ENCODE measurements at places on chromosomes 12 and 14. TPM values are rescaled to one million over a fixed set of nuclear protein-coding genes. Genes with fewer than 3 reads are reported as not detected.

GRCh38 chr14:50871914-50872732 is at the start of gene ABHD12B:
Gene ABHD12B, plus strand, starts transcription at chr14:50872053. Its CDS starts 122 bp downstream, at chr14:50872175.
- no peaks in the 10 kb centered on the region for H3K4me1 ChIP-seq
- peak within 1 kb of the TSS; percentile 53 for H3K4me3 ChIP-seq
- H3K27me3 ChIP-seq = no peaks in the 10 kb centered on the region
- H3K27ac ChIP-seq = no peak within 1 kb of the TSS

DNA sequence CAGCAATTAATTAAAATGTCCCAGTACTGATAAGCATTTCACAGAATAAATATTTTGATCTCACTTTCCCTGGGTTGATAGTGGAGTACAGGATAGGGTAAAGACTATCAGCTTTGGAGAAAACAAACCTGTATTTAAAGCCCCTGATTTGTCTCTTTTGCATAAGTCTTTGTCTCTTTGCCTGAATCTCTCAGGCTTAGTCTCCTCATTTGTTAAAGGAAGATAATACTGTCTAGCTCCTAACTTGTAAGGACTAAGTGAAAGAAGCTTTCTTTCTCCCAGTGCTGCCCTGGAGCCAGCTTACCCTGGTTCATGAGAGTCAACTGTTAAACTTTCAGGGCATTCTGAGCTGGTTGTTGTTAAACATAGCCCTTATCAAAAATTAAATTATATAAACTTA is 5.5 kb upstream of the NR1H4 start:
- DNase-seq = no peak
- no peak overlapping the region for H3K4me3 ChIP-seq
- H3K36me3 ChIP-seq = no peaks in the 10 kb centered on the region
- H3K27ac ChIP-seq = no peak overlapping the region
- no peaks in the 10 kb centered on the region for H3K27me3 ChIP-seq
- no peaks in the 10 kb centered on the region for H3K4me1 ChIP-seq

GRCh38 chr12:79690638-79691510 is at the start of gene PAWR:
Gene PAWR, minus strand, starts transcription at chr12:79690964. Its CDS starts 720 bp downstream, at chr12:79690244.
- no peaks in the 10 kb centered on the region for H3K4me1 ChIP-seq
- no peak for DNase-seq
- H3K27ac ChIP-seq = peak within 1 kb of the TSS; percentile 93
- H3K36me3 ChIP-seq = no peaks in the 10 kb centered on the region

DNA sequence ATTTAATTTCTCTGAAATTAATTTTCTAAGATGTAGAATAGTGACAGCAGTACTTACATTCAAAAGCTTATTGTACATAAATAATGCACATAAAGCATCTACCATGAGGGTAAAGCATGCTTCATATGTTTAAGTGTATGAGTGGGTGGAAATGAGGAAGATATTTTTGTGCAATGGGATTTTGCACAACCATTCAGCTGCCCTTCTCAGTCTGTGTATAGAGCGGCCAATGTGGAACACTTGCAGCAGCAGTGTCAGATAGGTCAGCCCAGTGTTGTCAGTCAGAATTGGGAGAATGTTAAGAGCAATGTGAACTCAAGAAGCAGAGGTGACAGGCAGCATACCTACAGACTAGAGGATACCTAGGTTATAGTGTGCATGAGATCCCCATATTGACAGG is 72.5 kb upstream of the ATP2B1 start:
- H3K36me3 ChIP-seq = no peaks in the 10 kb centered on the region
- H3K4me3 ChIP-seq = no peak overlapping the region

- H3K36me3 ChIP-seq = no peaks in the 10 kb centered on the region
- H3K4me3 ChIP-seq = no peak overlapping the region
- no peaks in the 10 kb centered on the region for H3K27me3 ChIP-seq
- H3K27ac ChIP-seq = no peak overlapping the region
- no peaks in the 10 kb centered on the region for H3K4me1 ChIP-seq
Measured at GRCh38 chr12:65670775-65671174, 153.5 kb upstream of the HMGA2 start.

GRCh38 chr12:1628666-1629337 is at the start of gene WNT5B:
Gene WNT5B, plus strand, starts transcription at chr12:1629231. Its CDS starts 2,124 bp downstream, at chr12:1631355.
- H3K27me3 ChIP-seq = no peaks in the 10 kb centered on the region
- H3K4me3 ChIP-seq = peak within 1 kb of the TSS; percentile 47
- H3K36me3 ChIP-seq = no peaks in the 10 kb centered on the region
- DNase-seq = no peak
- no peak within 1 kb of the TSS for H3K27ac ChIP-seq

- no peaks in the 10 kb centered on the region for H3K27me3 ChIP-seq
- H3K27ac ChIP-seq = no peak overlapping the region
- H3K4me3 ChIP-seq = no peak overlapping the region
- H3K36me3 ChIP-seq = peaks cover 27% of the 10 kb centered on the region
- DNase-seq = no peak
Measured at GRCh38 chr12:105218434-105218833, 17.5 kb downstream of the APPL2 start.

DNA sequence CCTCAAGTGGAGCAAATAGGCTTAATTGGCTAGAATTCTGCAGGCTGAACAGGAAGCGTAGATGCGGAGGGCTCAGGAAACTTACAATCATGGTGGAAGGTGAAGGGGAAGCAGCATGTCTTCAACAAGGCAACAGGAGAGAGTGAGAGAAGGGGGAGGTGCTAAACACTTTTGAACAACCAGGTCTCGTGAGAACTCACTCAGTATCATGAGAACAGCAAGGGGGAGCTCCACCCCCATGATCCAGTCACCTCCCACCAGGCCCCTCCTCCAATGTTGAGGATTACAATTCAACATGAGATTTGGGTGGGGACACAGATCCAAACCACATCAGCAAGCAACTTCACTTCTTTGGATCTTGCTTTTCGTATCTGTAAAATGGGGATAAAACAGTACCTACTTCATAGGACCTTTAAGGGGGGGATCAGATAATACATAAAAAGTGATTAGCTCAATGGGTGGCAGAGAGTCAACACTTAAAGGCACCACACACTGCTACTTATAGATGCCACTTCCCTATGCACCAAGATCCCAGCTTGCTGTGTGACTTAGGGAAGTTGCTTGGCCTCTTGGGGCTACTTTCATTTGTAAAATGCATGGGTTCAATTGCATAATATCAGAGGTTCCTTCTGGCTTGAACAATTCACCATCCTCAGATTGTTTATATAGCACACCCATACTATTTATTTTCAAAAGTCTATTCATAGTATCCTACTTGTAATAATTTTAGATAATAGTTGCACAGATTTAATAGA is 184.8 kb upstream of the RPH3A start:
- no peaks in the 10 kb centered on the region for H3K27me3 ChIP-seq
- DNase-seq = no peak
- no peak overlapping the region for H3K27ac ChIP-seq
- no peaks in the 10 kb centered on the region for H3K4me1 ChIP-seq
- H3K36me3 ChIP-seq = no peaks in the 10 kb centered on the region

GRCh38 chr12:80847575-80847974 is 90.2 kb downstream of the LIN7A start:
- no peaks in the 10 kb centered on the region for H3K4me1 ChIP-seq
- H3K36me3 ChIP-seq = no peaks in the 10 kb centered on the region

The ANO4 gene
- total RNA-seq = 0.11 TPM

DNA sequence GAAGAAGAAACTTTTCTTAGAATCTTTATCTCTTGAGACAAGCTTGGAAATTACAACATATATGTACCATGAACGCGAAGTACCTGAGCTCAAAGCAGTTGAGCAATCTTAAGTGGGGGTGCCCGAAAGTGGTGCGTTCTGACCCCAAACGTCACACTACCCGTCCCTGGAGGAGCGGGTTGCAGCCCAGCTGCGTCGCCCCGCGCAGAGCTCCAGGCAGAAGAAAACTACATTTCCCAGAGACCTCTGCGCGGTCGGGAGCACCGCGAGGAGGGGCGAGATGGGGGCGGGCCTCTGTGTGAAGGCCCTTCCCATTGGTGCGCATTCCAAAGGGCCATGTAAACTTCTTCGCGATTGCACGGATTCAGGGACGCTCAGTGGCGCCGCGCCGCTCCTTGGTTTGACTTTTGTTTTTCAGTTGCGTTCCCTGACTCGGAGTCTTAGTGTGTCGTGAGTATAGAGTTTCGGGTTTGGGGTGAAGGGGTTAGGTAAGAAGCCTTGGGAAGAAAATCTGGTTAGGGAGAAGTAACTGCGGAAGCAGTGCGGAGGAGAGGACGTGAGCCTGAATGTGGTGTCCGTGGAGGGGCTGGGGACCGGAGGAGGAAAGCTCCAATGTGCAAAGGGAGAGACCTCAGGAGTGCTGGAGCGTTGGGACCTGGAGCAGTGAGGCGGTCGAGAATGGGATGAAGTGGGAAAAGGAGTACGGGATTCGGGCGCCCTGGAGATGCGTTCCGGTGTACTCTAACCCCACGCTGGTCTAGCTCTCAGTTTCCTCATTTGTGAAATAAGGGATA is at the start of gene CCDC77:
TSS of gene CCDC77 (plus strand) at position 410 of the 794 bp plus-strand sequence. CDS start 7,740 bp downstream, outside the sequence.
- peak within 1 kb of the TSS; percentile 64 for H3K27ac ChIP-seq
- H3K4me3 ChIP-seq = peak within 1 kb of the TSS; percentile 77
- H3K36me3 ChIP-seq = no peaks in the 10 kb centered on the region

DNA sequence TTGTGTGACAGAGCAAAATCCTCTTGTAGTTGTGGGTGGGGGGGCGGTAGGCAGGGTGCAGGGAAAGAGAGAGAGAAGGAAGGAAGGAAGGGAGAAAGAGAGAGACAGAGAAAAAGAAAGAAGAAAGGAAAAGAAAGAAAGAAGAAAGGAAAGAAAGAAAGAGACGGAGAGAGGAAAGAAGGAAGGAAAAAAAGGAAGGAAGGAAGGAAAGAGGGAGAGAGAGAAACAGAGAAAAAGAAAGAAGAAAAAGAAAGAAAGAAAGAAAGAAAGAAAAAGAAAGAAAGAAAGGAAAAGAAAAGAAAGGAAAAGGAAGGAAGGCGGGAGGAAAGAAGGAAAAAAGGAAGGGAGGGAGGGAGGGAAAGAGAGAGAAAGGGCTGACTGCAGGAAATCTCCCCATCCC is 17.6 kb upstream of the FAIM2 start:
- no peak overlapping the region for H3K27ac ChIP-seq
- H3K27me3 ChIP-seq = no peaks in the 10 kb centered on the region
- H3K36me3 ChIP-seq = no peaks in the 10 kb centered on the region
- no peak overlapping the region for H3K4me3 ChIP-seq
- no peaks in the 10 kb centered on the region for H3K4me1 ChIP-seq

DNA sequence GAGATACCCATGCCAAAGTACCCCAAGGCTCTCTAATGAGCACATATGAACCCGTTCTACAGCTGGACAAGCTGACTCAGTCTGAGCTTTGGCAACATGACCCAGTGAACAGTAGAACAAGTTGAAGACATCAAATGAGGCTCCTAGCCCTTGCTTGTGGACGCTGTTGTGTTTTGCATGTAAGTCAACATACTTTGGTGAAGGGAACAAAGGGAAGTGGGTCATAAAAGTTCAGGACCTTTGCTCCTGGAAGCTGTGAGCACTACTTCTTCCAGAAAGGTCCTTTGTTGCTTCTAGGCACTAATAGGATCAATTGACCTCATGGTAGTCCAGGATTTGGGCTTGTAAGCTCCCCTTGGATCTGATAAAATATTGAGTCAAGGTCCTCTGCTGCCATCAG is 613.5 kb upstream of the TBX3 start:
- no peak for DNase-seq
- no peaks in the 10 kb centered on the region for H3K36me3 ChIP-seq
- no peak overlapping the region for H3K4me3 ChIP-seq
- no peak overlapping the region for H3K27ac ChIP-seq

DNA sequence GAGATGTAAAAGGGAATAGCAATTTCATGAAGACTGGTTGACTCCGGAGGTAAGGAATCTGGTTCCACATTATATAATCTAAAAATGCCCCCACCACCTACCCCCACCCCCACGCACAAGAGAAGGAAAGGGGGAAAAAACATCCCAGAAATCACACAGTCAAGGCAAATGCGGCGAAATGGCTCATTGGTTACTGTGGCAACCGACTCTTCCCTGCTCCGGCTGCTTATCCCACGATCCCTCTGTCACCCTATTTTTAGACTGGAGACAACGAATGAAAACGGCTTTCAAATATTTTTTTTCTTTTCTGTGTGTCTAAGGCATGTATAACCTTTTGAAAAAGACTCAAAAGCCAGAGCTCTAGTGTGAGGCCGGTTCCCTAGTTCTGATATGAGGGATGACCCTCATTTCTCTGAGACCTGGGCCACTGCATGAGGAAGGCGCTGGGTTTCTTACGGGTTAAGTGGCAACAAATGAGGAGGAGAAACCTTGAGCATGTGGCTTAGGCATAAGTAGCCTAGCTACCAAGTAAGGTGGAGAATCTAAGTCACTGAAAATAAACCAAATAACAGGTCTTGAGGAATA is 148.3 kb upstream of the GRIN2B start:
- no peak for DNase-seq
- H3K4me1 ChIP-seq = no peaks in the 10 kb centered on the region
- no peaks in the 10 kb centered on the region for H3K36me3 ChIP-seq
- no peak overlapping the region for H3K27ac ChIP-seq
- no peaks in the 10 kb centered on the region for H3K27me3 ChIP-seq

The PPFIBP1 gene
- 56.4 TPM for total RNA-seq

The GLI1 gene
- 2.8 TPM for total RNA-seq

The ANO2 gene
- 20.1 TPM for total RNA-seq

GRCh38 chr14:65159281-65160062 is 57.2 kb upstream of the MAX start:
- H3K27ac ChIP-seq = no peak overlapping the region
- no peaks in the 10 kb centered on the region for H3K36me3 ChIP-seq
- no peak overlapping the region for H3K4me3 ChIP-seq
- no peak for DNase-seq
- no peaks in the 10 kb centered on the region for H3K27me3 ChIP-seq
- no peaks in the 10 kb centered on the region for H3K4me1 ChIP-seq

The CMA1 gene
- total RNA-seq = not detected

DNA sequence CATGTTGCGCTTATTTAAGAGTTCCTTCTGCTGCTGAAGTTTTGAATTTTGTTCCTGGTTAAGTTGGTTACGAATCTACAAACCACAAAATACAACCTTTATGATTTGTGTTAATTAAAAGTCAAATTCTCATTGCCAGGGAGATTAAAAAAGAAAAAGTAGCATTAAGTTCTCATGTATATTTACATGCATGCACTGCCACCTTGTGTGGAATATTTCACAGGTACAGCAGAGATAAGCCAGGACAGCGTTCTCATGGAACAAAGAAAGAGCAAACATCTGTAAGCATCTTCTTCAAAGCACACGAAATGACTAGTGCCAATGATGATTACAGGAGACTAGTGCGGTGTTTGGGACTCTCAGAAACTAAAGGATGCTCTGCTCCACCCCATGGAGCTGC is 34.2 kb downstream of the ZFYVE21 start:
- DNase-seq = no peak
- H3K36me3 ChIP-seq = peaks cover 26% of the 10 kb centered on the region
- H3K27me3 ChIP-seq = no peaks in the 10 kb centered on the region
- no peak overlapping the region for H3K4me3 ChIP-seq
- H3K27ac ChIP-seq = no peak overlapping the region

The FOXN4 gene
- total RNA-seq = not detected

DNA sequence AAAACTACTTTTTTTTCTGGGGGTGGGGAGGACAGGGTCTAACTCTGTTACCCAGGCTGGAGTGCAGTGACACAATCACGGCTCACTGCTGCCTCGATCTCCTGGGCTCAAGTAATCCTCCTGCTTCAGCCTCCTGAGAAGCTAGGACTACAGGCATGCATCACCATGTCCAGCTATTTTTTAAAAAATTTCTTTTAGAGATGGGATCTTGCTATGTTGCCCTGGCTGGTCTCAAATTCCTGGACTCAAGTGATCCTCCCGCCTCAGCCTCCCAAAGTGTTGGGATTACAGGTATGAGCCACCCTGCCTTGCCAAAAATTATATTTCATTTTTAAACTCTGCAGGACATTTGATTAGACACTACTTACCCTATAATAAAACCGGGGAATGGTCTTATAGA is 5.5 kb downstream of the PPP2R3C start:
- H3K27me3 ChIP-seq = no peaks in the 10 kb centered on the region
- no peak overlapping the region for H3K4me3 ChIP-seq
- no peaks in the 10 kb centered on the region for H3K4me1 ChIP-seq
- H3K27ac ChIP-seq = no peak overlapping the region
